ENCODE measurements at places on chromosomes 4 and X.

- no peak for DNase-seq
Measured at GRCh38 chr4:79625361-79625760, 217.3 kb upstream of the GK2 start.

- no peak for DNase-seq
Measured at GRCh38 chr4:37757121-37757520, 69.4 kb upstream of the PGM2 start.

DNA sequence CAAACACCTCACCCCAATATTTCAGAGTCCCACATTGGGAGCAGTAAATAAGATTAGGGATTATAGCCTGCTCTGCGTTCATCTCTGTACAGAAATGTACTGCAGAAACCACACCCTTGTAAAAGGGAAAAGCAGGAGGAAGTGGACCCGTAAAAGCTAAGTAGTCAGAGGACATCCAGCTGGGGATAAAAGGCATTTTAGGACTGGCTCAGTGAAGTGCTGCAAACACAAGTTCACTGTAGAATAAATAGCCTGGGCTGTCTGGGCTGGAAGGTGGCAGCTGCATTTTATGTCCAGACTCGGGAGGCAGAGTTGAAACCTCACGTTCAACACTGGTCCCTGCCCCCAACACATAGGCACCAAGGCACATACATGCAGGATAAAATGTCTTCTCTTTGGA lies 178.7 kb upstream of the FAT1 start:
- no peak for DNase-seq

- DNase-seq = no peak
Measured at GRCh38 chrX:14864631-14865030, 8.2 kb downstream of the FANCB start.

DNA sequence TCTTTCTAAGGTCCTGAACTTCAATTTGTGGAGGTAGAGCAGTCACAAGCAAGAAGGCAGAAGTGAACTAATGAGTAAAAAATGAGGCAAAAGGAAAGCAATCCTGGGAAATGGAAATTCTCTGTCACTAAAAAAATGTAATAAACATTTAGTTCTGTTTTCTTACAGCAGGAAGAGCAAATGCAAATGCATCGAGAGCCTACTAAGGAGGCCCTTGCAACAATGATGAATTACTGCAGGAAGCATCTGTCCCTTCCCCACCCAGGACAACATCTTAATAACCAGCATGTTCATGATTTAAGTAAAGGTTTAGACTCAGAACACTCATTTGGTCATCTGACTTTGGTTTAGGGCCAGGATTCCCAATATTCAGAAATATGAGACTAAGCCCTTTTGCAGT lies 341.4 kb upstream of the NOCT start:
- no peak for DNase-seq

DNA sequence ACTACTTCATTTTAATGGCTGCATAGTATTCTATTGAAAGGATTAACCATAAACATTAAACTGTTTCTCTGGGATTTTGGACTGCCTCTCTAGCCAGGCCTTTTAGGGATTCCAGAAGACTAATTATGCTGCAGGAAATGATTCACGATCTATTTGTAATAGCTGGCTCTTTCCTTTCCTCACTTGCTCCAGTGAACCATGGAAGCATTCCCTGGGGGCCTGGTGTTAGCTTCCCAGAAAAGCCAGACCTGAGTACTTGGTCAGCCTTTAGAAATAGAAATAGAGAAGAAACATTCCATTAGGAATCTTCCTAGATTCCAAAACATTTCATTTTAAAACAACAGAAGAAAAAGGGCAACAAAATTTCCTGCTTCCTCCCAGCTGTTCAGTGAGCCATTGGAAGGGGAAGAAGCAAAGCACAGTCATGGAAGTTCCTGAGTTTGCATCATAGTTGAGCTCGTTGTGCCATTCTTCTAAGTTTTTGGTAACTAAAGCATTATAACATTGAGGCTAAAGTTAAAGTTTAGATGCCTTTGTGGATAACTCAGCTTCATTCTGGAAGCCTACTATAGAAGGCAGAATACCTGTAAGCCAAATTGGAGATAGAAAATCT lies 83.5 kb downstream of the NPNT start:
- peak; percentile 46 for DNase-seq

DNA sequence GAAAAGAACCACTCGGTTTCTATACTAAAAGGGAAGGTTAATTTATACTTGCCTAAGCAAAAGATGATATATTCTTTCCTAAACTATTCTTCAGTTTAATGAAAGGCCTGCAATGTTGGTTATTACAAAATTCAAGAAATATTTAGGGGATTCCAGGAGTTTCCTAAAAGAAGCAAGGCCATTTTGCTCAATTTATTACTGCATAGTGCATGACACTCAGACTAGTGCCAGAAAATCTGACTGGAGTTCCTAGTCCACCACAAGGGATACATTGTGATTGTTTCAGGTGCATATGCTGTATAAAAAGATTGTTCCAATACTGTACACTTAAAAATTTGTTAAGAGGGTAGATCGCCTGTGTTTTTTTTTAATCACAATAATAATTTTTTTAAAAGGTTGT lies 78.7 kb downstream of the CAPN6 start:
- no peak for DNase-seq

DNA sequence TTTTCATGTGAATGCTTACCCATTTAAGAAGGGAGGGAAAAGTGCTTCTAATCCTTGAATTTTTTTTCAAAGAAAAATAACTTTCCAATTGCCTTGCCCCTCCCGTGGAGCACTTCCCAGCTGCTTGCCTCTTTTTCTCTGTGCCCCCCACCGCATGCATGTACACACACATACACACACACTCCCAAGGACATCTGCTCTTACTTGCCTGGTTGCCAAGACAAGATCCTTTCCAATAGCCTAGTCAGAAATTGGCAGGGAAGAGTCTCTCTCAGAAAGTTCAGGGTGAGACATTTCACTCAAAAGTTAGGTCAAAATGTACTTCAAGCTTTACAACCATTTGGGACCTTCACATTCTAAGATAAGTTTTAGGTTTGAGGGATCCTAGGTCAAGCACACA lies 10.9 kb downstream of the HHIP start:
- no peak for DNase-seq

DNA sequence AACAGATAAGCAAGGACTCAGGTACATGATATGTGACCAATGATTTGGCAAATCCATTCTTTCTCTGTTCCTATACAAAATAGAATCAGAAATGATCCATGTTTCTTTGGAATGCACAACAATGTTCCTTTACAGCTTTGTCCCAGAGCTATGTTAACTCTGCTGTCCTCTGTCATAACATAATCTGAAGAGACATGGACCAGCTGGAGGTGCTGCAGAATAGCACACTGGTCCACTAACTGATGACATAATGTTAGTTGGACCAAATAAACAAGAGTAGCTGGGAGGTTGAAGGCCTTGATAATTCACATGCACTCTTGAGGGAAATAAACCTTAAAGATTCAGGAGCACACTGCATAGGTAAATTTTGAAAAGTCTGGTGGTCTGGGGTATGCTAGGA lies 23.0 kb upstream of the DHX15 start:
- DNase-seq = no peak

DNA sequence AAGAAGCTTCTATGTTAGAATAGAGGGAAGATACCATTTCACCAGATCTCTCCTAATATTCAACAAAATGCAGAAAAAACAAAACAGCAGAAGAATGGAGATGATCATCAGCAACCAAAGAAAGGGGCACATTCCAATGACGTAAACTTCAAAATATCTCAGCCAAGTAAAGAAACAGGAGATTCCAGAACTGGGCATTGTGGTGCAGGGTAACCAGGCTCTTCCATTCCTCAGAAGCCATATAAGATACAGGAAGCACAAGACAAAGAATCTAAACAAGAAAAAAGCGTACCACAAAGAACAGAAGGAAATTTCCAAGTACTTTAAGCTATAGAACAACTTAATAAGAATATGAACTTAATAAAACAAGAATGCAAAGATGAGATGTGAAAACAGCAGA lies 6.9 kb upstream of the ARMCX4 start:
- DNase-seq = no peak

DNA sequence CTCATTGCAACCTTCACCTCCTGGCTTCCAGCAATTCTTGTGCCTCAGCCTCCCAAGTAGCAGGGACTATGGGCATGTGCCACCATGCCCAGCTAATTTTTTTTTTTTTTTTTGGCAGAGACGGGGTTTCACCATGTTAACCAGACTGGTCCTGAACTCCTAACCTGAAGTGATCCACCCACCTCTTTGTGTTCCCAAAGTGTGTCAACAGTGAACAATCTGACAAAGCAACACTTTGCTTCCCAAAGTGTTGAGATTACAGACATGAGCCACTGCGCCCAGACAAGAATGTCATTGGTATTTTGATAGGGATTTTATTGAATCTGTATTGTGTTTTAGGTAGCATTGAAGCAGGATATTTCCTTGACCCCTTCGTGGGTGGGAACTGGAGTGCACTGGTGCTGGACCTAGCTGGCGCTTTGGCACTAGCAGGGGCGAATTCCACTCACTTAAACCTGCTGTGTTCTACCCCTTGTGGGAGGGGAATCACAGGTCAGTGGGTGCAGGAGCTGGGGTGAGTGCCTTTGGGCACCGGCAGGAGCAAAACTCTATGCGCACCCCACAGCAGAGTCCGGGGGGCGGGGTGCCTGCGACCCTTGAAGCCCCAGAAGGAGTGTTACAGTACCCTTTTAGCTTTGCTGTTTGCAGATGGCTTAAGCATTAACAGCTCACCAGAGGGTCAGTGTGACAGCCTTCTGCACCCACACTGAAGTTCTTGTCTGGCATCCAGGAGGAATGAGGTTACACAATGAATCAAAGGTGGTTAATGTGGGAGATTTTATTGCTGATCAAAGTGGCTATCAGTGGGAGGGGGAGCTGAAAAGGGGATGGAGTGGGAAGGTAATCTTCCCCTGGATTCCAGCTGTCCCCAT lies 21.9 kb downstream of the KLF8 start:
- no peak for DNase-seq

GRCh38 chrX:153931151-153931550 lies 3.7 kb downstream of the NAA10 start:
- DNase-seq = no peak

GRCh38 chr4:124276461-124276860 lies 436.1 kb downstream of the ANKRD50 start:
- DNase-seq = no peak

DNA sequence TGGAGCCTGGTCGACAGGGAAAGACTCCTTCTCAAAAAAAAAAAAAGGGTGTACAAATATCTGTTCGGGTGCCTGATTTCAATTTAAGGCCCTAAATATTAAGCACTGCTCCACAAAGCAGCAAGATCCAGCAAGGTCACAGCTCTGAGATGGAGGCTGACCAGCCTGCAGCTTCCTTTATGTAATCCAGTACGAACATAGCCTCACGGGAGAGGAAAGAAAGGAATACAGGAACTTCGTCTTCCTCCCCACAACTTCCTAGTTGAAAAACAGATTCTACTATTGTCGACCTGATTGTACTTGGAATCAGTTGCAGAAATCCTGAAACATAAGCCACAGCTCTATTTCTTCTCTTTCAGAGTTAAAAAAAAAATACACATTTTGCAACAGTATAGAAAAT lies 53.5 kb upstream of the TBC1D9 start:
- no peak for DNase-seq

DNA sequence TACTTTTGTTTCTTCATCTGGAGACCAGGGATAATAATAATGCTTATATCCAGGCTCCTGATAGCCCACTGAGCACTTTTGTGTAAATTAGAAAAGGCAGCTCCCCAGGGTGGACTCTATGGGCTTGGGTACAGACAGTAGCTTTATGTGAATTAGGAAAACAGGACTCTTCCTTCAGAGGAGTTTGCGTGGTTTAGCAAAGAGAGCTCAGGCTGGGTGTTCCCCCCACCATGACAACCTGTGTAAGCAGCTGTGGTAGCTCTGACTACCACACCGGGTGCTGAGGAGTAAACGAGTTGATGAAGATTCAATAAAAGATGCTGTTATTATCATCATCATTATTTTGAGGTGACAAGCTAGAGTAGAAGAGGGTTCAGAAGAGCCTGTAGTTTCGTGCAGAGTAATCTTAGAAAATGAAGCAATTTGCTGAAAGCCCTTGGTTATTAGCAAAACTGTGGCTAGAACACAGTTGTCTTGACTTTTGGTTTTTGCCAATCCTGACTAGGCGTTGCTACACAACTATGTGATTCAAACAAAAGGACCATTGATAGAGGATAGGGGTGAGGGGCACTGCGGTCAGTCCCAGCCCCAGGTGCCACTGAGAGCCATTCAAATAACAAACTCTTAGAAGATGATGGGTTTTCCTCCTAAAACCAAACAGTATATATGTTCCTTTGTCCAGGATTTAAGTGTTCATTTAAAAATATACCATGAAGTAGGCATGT lies 60.6 kb upstream of the LIMCH1 start:
- no peak for DNase-seq

DNA sequence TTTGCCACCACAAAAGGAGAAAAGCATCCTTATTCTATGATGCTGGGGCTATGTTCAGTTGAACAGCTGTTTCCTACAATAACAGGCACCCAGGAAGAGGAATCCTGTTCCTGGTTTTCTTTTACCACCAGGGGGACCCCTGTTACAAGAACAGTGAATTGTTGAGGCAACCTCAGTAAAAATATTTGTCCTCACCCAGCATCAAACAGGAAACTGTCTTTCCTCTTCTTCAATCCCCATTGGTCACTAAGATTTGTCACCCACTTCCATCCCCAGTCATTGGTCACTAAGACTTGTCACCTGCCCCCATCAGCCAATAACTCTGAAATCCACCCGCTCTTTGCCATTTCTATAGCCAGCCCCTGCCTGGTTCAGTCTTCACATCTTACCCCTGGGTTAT lies 143.5 kb upstream of the GALNT7 start:
- no peak for DNase-seq

GRCh38 chr4:25588206-25588605 lies 67.4 kb upstream of the SLC34A2 start:
- DNase-seq = no peak

DNA sequence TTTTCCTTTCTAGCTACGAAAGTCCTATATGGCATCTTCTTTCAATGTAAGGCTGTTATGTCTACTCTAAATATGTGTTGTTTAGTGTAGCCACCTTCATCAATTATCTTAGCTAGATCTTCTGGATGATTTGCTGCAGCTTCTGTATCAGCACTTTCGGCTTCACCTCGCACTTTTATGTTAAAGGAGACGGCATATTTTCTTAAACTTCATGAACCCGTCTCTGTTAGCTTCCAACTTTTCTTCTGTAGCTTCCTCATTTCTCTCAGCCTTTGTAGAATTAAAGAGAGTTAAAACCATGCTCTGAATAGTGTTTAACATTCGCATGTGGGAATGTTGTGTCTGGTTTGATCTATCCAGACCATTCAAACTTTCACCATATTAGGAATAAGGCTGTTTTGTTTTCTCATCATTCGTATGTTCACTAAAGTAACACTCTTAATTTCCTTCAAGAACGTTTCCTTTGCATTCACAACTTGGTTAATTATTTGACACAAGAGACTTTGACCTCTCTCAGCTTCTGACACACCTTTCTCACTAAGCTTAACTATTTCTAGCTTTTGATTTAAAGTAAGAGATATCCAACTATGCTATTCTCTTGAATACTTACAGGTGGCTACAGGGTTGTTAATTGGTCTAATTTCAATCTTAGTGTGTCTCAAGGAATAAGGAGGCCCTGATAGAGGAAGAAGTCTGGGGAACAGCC lies 476.8 kb downstream of the GABRG1 start:
- DNase-seq = no peak

- no peak for DNase-seq
Measured at GRCh38 chrX:71177327-71177726, 32.7 kb downstream of the NLGN3 start.

- no peak for DNase-seq
Measured at GRCh38 chrX:40152173-40152711, 54.5 kb upstream of the BCOR start.

- no peak for DNase-seq
Measured at GRCh38 chr4:140180577-140180976, 26.6 kb upstream of the MAML3 start.

Data from left cardiac atrium (tissue), 4 donors.